ENCODE measurements at places on chromosomes 1 and 21.

GRCh38 chr21:42382915-42383314, 12.9 kb downstream of the TMPRSS3 start:
- no peak for DNase-seq

DNA sequence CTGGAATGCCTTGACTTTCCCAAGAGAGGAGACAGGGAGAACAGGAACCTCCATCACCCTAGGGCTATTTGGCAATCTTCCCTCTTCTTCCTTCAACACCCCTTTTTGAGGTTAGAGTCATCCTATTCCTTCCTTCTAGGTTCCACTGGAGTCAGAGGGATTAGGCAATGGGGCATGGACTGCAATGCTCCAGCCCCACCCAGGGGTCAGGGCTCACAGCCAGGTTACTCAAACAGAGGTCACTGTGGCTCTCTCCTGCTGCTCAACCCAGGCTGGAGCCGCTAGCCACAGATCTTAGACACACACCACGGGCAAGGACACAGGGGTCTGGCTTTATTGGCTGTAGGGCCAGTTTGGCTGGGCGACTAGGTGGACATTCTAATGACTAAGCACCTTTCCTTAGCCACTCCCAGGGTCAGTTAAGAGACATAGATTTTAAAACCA, 145.5 kb upstream of the NRIP1 start:
- peak; percentile 27 for DNase-seq

DNA sequence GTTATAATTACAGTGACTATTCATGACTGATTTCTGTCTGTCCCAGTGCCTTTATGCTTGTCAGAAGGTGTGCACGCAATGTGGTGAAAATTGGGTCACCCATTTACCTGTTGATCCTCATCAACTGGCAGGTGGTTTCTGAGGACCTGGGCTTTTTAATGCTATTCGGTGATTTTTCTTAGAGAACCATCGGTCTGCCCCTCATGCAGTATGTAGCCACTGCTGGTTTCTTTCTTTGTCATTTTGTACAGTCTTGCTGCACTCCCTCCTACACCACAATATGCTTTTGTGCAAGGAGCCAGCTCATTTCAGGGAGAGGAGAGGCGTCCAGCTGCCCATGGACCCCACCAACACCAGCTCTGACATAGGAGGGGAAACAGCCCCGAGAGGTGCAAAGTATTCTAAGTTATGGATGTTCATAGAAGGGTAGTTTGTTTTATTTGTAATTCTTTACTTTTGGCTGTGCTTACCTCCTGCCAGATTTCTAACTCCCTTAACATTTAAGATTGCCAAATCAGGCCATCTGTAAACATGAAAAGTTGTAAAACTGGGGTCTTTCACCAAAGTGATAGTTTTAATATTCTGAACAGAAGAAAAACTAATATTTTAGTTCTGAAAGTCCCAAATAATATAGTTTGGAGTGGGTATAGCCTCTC, 325.3 kb downstream of the PTBP2 start:
- no peak for DNase-seq

- DNase-seq, result no peak
Measured at GRCh38 chr1:245046769-245047168, 108.0 kb upstream of the KIF26B start.

- peak; percentile 37 for DNase-seq
Measured at GRCh38 chr1:150513351-150513791, 2.2 kb upstream of the FALEC start.

DNA sequence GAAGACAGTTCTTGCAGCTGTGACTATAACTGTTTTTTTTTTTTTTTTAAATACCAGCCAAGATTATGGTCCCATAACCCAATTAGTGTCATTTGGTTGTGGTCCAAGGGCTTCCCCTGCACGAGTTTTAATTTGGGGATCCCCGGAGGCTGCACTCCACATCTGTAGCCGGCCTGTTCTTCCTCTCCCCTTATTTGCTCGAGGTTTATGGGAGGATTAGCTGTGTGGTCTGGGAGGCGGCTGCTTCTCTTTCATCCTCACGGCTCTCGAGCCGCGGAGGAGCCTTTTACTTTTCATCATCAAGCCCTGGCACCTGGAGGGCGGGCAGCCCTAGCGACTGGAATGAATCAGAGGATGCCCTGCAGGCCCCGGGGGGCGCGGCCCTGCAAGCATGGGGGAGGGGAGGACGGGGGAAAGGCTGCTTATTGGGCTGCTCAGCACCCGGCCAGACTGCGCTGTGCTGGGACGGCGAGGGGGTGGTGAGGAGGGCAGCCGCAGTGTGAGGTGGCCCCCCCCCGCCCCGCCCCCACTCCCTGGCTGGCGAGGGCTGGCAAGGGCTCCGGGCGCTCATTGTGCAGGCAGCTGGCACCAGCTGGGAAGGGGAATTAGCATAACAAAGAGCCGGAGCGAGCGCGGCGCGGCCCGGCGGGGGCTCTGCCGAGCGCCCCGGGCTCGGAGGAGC, 18.5 kb downstream of the SERTAD4 start:
- peak; percentile 60 for DNase-seq

DNA sequence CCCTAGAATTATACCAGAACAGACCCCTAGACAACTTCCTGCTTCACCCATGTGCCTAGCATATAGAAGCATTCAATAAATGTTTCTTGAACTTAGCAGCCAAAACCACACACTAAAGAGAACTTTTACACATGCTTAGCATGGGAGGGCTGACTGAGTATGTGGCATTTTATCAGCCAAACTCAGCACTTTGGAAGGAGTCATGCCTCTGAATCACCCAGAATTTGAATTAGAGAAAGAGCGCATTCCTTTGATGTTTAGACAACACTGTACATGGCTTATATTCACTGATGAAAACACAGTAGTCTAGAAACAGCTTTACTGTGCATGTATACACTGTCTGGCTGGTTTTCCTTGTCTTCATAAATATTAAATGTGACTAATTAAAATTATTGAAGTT, 26.1 kb downstream of the SPAG17 start:
- DNase-seq, result peak; percentile 26

DNA sequence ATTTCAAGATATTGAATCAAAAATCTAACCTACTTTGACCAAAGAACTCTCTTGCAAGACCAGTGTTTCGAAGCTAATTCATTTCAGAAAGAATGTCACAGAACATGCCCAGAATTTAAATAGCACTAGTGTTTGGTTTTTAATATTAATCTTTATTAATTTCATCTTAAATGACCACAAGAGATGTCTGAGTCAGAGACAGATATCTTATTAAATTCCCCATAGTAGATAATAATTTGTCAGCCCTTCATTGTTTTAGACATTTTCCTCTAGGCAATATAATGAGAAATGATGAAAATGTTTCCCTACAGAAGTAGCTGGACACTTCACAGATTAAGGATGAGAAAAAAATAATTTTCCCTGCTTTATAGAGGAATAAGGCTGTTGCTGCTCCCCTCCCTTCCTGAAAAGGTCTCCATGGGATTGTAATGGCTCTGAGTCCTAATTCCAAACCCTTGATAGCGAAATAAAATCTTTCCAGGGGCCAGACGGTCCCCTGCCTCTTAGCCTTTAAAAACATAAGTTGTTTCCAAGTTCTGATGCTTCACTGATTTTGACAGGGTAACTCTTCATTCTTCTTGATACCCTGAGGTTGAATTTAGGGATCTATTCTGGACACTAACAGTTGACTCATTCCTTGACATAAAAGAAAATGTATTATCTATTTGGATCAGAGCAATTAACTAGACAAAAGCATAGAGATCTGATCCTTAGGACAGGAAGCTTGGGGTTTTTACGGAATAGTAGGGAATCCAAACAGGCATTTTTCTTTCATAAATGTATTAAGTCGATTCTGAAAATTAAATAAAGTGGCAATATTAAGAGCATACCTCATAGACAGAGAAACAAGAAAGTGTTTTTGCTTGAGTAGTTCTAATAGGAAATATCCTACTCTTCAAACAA, 820.8 kb downstream of the BRINP3 start:
- DNase-seq, result no peak

GRCh38 chr1:29833581-29833980, 597.3 kb downstream of the PTPRU start:
- DNase-seq, result no peak

DNA sequence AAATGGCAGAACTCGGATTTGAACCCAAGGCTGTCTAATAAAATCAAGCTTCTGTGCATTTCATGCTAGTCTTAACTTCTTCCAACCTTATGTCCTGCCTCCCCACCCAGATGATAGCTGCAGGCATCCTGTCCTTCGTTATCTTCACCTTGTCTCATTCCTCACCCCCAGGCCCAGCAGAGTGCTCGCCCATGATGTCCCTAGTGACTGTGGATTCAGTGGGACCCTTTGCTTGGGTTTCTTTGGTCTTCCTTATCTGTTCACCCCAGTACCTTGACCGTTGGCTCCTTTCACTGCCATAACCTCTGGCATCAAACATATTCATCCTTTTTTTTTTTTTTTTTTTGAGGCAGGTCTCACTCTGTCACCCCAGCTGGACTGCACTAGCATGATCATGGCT, 5.6 kb upstream of the BSDC1 start:
- no peak for DNase-seq

DNA sequence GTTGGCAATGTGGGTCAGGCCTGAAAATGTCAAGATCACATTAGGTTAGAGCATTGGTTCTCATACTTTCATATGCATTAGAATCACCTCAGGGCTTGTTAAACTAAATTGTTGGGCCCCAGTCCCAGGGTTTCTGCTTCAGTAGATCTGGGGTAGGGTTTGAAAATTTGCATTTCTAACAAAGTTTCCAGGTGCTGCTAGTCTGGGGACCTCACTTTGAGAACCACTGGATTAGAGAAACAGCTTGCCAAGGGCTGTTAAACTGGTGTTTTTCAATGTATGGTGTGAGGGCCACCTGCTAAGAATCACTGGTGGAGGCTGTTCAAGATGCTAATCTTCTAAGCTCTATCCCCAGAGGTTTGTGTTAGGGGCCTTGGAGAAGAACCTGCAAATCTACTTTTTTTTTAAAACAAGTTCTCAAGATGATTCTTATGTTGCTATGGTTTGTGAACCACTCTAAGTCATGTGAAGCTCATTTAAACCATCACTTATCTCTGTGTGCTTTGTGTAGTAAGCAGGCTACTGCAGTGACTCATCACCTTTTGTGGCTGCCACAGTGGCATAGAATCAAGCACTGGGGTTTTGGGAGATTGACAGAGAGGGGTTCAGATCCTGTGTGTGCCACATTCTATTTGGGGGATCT, 152.2 kb downstream of the S1PR1 start:
- peak; percentile 55 for DNase-seq

DNA sequence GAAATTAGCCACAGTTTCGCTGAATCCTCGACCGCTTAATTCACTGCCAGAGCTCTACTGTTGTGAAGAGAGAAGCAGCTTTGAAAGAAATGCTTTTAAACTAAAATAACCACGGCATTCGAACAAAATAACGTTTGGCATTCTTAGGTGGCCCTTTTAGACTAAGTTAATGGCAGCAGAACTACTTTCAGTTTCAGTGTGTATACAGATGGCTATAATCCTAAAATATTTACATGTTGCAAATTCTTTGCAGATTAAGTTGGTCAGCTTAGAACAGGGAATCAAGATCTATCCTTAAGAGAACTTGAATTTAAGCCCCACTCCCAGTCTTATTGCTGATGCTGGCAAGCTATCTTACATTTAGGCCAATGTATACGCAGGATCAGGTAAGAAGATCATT, 62.7 kb downstream of the ADSS2 start:
- DNase-seq, result peak; percentile 48

DNA sequence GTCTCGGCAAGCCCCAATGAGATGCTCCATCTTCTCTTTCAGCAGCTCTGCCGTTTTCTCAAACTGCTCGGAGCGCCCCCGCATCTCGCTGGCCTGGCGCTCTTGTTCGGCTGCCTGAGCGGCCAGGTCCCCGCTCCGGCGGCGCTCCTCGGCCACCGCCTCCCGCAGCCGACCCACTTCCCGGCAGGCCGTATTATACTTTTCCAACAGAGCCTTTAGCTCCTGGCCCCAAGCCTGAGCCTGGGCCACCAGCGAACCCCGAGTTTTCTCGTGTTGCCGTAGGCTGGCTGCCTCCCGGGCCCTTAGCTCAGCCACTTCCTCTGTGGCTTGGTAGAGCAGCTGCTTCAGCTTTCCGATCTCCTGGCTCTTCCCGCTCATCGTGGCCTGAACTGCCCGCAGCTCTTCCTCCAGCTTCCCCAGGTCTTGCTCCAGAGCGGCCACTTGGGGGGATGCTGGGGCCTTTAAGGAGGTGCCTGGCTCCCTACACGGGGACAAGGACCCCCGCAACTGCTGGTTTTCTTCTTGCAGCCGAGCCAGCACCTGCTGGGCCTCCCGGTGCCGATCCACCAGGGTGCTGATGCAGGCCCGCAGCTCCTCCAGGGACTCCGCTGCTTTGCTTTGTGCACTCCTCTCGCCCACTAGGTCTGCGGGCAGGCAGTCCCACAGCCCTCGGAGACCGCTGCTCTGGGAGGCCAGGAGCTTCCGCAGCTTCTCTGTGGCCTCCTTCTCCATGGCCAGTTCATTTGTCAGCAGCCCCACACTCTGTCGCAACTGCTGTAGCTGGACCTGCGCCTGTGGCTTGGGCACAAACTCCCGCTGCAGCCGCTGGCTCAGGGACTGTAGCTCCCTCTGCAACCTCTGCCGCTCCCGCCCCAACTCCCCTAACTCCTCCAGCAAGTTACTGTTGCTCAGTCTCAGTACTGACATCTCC, 13.4 kb upstream of the PIAS3 start:
- peak; percentile 43 for DNase-seq

DNA sequence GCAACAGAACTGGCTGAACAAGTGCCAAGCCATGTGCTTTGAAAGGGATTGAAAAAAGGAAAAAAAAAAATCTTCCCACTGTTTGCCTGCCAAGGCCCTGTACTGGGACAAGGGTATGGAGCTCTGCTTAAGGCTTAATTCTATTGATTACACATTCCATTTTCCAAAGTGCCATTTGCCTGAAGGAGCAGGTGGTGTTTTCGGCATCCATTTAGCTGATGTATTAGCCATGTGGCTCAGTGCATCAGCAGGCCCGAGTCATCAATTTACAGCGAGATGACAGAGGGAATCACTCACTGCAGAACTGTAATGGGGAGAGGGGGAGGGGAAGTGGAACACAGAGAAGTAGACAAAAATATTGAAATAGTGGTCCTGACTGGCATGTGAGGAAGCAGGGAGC, 144.2 kb upstream of the BEND5 start:
- DNase-seq, result no peak

DNA sequence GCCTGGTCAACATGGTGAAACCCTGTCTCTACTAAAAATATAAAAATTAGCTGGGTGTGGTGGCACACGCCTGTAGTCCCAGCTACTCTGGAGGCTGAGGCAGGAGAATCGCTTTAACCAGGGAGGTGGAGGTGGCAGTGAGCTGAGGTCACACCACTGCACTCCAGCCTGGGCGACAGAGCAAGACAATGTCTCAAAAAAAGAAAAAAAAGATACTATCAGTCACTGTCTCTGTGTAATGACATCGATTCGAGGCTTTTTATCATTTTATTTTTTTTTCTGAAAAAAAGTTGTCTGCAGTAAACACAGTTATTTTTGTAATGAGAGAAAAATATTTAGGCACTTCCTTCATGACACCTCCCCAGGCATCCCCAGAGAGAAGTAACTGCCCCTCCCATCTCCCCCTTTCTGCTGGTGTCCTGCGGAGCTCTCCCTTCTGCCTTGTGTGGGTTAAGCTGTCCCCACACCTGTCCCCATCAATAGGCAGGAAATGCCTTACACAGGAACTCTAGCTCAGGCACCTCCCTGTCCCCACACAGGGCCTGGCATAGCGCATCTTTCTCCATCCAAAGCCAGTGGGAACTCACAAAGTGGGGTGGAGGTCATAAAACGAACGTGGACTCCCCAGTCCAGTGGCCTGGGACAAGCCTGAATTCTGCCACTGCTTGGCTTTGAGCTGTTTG, 132.0 kb downstream of the SYF2 start:
- no peak for DNase-seq

Data from mesenchymal stem cell (in vitro differentiated cells and primary cell).